ENCODE measurements at places on chromosomes 12 and 14.
A peak's percentile ranks its signal among the peaks of the same experiment; 100 is the strongest.

DNA sequence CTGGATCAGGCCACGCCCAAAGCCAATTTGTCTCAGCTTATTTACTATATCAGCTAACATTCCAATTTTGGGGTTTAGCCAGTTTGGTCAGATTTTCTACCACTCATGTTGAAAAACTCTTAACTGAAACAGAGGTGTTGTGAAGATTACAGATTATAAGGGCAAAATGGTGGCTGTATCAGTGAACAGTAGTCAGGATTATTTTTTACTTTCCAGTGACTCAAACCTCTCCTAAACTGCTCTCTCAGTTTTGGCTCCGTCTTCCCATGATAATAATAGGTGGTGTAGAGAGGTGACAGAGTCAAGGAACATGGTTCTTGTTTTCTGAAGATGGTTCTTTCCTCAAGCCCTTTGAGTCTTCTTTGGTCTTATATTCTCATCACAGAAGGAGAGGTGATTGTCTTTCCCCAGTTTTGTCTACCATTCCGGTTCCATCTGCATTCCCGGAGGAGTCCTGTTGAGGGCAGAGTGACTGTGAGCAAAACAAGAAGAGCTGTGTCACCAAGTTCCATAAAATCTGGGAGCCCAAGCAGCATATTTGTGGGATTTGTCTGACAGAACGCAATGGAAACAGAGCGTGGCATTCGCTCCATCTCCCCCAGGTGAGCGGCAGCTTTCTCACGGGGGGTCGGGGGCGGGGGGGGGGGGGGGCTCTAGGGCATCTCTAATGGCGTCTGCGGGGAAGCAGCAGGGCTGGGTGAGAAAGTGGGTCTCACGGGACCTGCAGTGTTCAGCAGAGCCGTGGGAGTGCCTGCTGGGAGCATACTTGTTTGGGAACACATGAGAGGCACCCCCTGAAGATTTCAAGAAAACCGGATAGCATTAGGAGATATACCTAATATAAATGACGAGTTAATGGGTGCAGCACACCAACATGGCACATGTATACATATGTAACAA is 59.1 kb downstream of the TBC1D30 start:
- no peak for DNase-seq

GRCh38 chr14:65187421-65188049 is 85.2 kb upstream of the MAX start:
- DNase-seq, result no peak

- DNase-seq, result no peak
These were observed 57.0 kb downstream of the CCDC88C start for GRCh38 chr14:91360490-91361232.

- no peak for DNase-seq
These were observed 20.6 kb downstream of the SGPP1 start for GRCh38 chr14:63707216-63707615.

- DNase-seq, result no peak
These were observed 153.0 kb downstream of the KIF26A start for GRCh38 chr14:104291123-104292000.

DNA sequence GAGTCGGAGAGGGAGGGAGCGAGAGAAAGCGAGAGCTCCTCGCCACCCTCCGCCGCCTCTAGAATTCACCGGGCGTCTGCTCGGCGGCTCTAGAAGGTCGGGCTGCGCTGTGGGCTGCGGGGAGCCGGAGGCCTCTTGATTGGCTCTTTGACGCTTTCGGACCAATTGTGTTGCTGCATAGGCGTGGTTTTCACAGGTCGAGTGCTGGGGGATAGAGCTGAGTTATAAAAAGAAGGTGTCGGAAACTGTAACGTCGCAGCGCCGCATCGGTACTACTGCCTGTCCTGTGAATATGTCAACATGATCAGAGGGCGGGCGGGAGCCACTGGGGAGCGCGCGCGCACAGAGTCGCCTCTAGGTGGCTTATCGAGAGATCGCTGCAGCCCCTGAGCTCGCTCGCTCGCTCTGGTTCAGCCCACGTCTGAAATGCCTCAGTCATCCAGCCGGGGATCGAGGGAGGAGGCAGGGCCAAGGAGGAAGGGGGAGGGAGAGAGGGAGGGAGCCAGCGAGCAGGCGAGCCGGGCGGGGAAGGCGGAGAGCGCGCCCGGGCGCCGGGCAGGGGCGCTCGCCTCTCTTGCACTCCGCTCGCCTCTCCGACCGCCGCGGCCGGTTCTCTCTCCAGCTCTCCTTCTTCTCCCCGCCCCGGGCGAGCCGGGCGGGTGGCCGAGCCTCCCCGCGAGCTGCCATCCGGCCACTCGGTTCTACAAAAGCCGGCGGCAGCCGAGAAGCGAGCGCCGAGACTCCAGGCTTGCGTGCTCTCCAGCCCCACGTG is at the start of gene TBX3:
TSS of gene TBX3 (minus strand) at position 78 of the 772 bp plus-strand sequence. CDS start 975 bp downstream, outside the sequence.
- DNase-seq, result peak; percentile 63

DNA sequence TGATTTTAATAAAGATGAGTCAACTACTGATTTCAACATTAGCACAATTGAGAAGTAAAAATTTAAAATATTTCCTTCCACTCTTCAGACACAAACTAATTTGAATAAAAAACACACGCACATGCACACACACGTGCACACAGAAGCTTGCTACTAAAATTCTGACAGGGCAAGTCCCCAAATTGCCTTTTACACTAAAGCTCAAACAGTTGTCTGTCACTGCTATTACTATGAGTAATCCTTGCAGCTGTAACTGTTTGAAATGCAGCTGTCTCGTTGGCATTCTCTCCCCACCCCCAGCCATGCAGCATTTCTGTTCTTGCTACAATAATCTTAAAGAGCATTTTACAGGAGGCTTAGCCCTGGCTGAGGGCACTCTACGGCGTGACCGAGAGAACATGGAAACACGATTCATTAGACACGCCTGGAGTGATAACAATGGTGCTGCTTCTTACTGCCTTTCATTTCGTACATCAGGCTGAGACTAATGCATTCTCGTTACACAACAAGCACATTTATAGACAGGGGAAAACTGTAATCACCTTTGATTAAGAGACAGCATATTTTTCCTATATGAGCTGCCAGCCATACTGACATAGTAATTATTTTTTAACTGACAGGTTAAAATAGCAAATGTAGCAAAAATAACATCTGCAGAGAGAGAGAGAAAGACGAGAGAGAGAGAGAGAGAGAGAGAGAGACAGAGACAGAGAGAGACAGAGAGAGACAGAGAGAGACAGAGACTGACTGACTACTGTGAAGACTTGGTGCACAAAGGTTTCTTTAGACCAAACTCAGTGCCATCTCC is 153.8 kb downstream of the MED13L start:
- peak; percentile 43 for DNase-seq

DNA sequence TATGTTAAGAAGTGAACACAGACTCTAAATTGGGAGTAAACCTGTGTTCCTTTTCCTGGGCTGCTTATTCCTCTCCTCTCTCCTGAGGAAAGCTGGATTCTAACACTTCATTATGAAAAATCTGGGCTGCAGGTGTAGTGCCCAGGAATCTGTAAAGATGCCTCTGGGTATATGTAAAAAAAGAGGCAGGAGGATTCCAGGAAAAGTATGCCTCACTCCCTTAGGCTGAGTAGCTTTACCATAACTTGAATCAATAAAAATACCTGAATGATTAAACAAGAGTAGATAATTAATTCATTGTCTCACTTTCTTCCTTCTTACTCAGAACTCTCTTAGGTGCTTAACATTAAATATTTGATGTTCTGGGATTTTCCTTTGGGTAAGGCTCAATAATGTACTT is 185.1 kb downstream of the GRIP1 start:
- DNase-seq, result no peak

GRCh38 chr12:53677800-53678148 is 1.9 kb upstream of the ATP5MC2 start:
- no peak for DNase-seq

GRCh38 chr12:89765959-89766824 is 57.6 kb upstream of the ATP2B1 start:
- no peak for DNase-seq

DNA sequence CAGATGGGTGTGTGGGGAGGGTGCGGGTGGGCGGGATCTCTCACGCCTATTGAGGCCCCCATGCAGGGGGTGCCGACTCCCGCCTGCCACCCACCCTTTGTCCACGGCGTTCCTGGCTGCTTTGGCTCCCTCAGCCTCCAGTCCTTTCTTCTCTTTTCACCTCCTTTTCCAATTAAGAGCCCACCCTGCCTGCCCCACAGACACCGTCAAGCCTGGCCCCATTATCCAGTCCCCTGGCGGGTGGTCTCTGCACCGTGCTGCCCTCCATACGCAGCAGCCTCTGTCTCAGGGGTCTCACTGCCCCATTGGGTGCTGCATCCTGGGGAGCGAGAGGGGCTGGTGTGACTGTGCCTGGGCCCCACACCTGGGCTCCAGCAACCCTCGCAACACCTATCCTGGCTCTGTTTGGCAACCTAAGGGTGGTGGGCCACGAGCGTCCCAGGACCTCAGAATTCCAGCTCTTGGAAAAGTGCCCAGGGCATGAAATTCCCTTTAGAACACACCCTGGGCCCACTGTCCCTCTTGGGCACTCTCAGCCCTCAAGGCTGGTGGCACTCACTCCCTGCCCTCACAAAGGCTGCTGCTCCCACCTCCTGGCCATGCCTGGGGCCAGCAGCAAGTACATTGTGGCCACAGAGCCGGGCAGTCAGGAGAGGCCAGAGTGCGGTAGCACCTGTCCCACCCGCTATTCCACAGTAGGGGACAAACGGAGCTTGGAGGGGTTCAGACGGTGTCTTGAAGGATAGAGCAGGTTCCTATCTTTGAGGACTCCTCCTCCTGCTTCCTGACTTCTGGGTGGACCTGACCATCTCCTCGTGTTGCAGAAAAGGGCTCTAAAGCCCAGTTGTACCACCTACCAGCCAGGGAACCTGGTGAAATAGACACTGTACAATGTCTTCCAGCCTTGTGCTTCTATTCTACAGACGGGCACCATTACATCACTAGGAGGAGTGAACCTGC is 114.1 kb downstream of the KIF26A start:
- no peak for DNase-seq

- no peak for DNase-seq
These were observed 3.8 kb downstream of the POMT2 start for GRCh38 chr14:77316872-77317301.

GRCh38 chr12:124150168-124150567 is 144.7 kb upstream of the RFLNA start:
- no peak for DNase-seq

DNA sequence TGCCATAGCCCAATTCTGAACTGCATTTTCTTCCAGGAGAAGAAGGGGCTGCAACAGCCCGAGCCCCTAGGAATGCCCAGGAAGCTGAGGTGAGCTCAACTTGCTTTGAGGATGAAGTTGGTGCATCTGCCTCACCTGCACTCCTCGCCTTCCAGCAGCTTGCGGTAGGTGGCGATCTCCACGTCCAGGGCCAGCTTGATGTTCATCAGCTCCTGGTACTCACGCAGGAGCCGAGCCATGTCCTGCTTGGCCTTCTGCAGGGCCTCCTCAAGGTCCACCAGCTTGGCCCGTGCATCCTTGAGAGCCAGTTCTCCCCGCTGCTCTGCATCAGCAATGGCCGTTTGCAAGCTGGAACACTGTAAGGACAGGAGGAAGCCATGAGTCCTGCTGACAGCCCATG is 6.0 kb downstream of the KRT75 start:
- no peak for DNase-seq

DNA sequence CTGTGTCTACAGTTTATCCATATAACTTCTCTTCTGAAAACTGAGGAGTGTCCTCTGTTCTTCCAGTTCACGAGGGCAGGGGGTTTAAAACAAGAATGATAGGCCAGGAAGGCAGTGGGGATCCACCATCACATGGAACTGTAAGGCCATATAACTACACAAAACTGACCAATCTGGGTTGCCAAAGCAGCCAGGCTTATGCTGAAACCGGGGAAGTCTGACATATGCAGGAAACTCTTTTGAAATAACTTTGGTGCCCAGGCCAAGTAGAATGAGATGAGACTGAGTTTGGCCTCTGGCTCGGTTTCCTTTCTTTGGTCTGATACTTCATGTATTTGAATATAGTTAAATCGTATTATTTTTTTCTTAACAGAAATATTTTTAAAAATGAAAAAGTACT is 18.0 kb upstream of the ATF1 start:
- DNase-seq, result no peak

- DNase-seq, result no peak
These were observed 5.6 kb downstream of the MLEC start for GRCh38 chr12:120692524-120693033.

- DNase-seq, result no peak
These were observed 207.8 kb downstream of the DPF3 start for GRCh38 chr14:72686101-72686500.

DNA sequence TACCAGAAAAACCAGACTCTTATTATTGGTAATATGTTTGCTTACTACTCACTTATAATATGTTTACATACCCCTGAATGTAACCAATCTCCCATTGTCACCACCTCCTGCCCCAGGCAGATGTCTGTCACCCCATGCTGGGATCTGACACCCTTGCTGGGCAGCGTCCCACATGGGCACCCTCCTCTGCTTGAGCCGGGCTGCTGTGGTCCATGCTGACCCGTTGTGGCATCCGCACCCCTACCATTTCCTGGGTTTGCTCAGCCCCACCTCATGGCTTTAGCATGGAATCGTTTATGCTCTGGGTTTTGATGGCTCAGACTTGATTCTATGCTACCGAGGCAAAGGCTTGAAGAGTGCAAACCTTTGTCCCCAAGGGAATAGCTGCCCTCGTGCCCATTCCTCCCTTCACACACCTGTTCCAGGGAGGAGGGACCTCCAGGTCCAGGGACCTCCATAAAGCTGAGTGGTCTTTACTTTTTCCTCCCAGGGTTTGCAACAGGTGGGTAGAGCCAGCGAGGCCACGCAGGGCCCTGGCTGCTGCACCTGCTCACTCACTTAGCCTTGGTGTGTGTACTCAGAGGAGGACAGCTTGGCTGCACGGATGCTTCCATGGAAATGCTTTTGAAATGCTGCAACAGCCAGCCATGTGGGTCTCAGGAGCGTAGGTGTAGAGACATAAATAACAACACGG is 68.7 kb downstream of the PRMT8 start:
- no peak for DNase-seq

GRCh38 chr12:21647179-21647578 is 10.5 kb downstream of the LDHB start:
- no peak for DNase-seq
